Breast epithelium (tissue), 4 donors: ENCODE measurements at places on chromosomes 12 and 14. TPM values are rescaled to one million over a fixed set of nuclear protein-coding genes. Genes with fewer than 3 reads are reported as not detected.

DNA sequence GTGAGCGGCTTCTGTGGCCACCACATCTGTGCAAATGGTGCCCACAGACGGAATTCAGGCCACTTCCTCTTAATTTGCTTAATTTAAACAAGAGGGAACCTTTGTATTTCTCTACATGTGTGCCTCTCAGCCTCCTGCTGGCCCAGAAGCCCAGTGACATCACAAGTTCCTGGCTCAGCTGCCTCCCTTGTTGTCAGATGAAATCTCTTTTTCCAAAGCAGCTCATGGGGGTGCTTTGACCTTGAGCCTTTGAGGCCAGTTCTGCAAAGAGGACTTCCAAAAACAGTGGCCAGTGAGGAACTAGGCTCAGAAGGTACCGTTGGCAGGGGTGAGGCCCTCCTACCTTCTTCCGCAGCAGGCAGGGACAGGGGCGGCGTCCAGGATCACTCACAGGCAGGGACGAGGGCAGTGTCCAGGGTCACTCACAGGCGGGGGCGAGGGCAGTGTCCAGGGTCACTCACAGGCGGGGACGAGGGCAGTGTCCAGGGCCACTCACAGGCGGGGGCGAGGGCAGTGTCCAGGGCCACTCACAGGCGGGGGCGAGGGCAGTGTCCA lies 35.0 kb upstream of the GALNT9 start:
- no peak for DNase-seq
- peaks cover 47% of the 10 kb centered on the region for H3K27me3 ChIP-seq
- H3K4me3 ChIP-seq: no peak overlapping the region
- H3K4me1 ChIP-seq: no peaks in the 10 kb centered on the region
- no peaks in the 10 kb centered on the region for H3K36me3 ChIP-seq

GRCh38 chr14:36176524-36176923 lies at the start of gene PTCSC3:
Gene PTCSC3 (minus strand): TSS chr14:36176722.
- no peak for DNase-seq
- H3K36me3 ChIP-seq: no peaks in the 10 kb centered on the region
- no peak within 1 kb of the TSS for H3K27ac ChIP-seq
- no peak within 1 kb of the TSS for H3K4me3 ChIP-seq
- H3K27me3 ChIP-seq: no peaks in the 10 kb centered on the region
- H3K4me1 ChIP-seq: no peaks in the 10 kb centered on the region

GRCh38 chr12:123126294-123127181 lies 24.4 kb downstream of the PITPNM2 start:
- H3K27me3 ChIP-seq: no peaks in the 10 kb centered on the region
- no peak for DNase-seq
- no peak overlapping the region for H3K4me3 ChIP-seq
- peaks cover 2% of the 10 kb centered on the region for H3K4me1 ChIP-seq

DNA sequence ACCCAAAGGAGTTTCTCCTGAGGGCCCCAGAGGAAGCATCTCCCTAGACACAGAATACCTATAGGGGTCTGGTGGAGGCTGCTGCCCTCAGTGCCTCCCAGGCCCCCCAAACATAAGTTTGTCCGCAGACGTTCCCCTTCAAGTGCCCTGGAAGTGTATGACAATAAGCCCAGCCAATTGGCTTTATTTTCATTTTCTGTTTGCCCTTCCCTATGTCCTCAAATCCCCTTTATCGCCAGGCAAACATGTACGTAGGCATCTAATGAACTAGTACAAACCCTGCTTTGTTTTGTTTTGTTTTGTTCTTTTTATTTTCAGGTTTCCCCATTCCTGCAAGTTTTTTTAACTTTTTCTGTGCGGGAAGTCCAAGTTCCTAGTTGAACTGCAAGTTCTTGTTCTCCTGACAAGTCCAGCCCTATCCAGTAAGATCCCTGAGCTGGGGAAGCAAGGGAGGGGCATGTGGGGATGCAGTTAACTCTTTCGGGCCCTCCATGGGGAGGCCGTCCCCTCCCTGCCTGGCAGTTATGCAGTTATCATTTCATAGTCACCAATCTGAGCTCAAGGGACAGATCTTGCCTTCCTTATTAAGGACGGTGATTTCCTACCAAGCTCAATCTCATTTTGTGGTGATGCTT lies 141.9 kb downstream of the KCNA5 start:
- H3K4me3 ChIP-seq: peak overlapping the region; percentile 5
- no peaks in the 10 kb centered on the region for H3K36me3 ChIP-seq
- H3K27ac ChIP-seq: no peak overlapping the region

- no peaks in the 10 kb centered on the region for H3K4me1 ChIP-seq
- no peaks in the 10 kb centered on the region for H3K36me3 ChIP-seq
- no peak overlapping the region for H3K27ac ChIP-seq
- no peak for DNase-seq
- no peak overlapping the region for H3K4me3 ChIP-seq
- H3K27me3 ChIP-seq: no peaks in the 10 kb centered on the region
Observed at GRCh38 chr12:45458238-45458637, 242.3 kb downstream of the ANO6 start.

DNA sequence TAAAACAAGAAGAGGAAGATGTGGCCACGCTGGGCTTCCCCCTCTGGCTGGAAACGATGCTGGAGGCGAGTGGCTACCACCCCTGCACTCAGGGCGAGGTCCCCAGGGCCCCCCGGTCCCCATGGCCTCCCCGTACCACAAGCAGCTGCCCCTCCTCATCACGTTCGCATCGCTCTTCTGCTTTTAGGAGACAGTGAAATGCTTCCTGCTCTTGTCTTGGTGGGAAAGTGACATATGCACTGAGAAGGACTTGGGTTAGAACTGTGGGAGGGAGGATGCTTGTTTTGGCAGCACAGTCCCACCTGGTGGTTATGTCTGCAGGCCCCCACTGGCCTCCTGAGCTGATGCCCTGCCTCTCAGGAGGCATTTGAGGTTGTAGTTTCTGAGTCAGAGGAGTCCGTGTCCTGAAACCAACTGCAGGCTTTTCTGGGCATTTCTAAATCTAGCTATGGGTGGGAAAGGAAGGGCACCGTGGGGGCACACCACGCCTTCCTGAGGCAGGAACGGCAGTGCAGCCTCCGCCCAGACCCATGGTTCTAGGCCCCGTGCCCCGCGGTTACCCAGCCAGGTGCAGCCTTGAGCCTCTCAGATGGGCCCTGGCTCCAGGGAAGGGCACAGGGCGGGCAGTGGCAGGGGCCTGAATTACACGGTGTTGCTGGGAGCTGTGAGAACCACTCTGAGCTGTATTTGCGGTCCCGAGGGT lies 139.3 kb downstream of the ADGRD1 start:
- no peaks in the 10 kb centered on the region for H3K36me3 ChIP-seq
- H3K27ac ChIP-seq: no peak overlapping the region
- no peak overlapping the region for H3K4me3 ChIP-seq
- H3K27me3 ChIP-seq: peaks cover 3% of the 10 kb centered on the region
- no peaks in the 10 kb centered on the region for H3K4me1 ChIP-seq

- H3K4me3 ChIP-seq: no peak overlapping the region
- no peaks in the 10 kb centered on the region for H3K4me1 ChIP-seq
- peak overlapping the region; percentile 58 for H3K27ac ChIP-seq
- DNase-seq: peak; percentile 41
- H3K27me3 ChIP-seq: no peaks in the 10 kb centered on the region
Observed at GRCh38 chr12:115542656-115543055, 734.8 kb downstream of the MED13L start.

DNA sequence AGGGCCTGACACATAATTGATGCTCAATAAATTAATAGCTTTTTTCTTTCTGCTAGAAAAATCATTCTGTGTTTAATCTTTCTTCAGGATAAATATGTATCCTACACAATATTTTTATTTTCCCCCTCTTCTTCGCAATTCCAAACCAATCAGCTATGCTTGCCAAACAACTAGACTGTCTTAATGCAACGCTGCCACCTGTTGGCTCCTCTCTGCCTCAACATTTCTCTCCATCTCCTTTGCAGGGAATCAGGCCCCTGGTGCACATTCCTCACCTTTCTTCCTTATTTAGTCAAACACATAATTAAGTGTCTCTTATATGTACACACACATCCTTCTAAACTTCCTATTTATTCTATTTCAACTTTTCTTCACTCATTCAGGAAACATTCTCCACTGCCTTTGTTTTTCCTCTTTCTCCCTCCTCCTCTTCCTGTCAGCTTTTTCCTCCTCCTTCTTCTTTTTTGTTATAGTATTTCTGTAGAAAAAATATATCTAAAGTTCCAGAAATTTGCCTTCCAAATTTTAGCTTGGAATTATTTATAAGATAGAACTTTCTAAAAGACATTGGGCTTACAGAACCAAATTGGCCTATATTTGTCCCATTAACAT lies 406.0 kb downstream of the PRKD1 start:
- H3K4me3 ChIP-seq: no peak overlapping the region
- H3K4me1 ChIP-seq: no peaks in the 10 kb centered on the region
- DNase-seq: no peak
- no peaks in the 10 kb centered on the region for H3K36me3 ChIP-seq
- no peaks in the 10 kb centered on the region for H3K27me3 ChIP-seq
- H3K27ac ChIP-seq: no peak overlapping the region

DNA sequence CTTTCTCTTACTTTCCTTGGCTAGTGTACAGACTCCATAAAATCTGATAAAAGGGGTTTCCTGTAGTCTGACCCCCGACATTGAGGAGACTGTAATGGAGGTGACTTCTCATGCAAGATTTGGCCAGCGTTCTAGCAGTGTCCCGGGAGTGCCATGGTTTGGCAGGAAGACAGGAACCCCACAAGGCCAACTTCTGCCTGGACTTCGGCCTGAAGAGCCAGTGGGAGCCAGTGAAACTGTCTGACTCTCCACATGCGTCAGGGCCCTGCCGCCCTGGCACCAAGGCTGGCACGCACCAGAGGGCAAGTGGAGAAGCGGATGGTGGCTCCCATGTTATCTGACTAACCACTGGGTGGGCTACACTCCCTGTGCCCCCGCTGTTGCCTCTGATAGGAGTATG lies 70.5 kb downstream of the TMEM260 start:
- no peaks in the 10 kb centered on the region for H3K36me3 ChIP-seq
- H3K4me3 ChIP-seq: no peak overlapping the region
- no peak for DNase-seq
- H3K4me1 ChIP-seq: no peaks in the 10 kb centered on the region

DNA sequence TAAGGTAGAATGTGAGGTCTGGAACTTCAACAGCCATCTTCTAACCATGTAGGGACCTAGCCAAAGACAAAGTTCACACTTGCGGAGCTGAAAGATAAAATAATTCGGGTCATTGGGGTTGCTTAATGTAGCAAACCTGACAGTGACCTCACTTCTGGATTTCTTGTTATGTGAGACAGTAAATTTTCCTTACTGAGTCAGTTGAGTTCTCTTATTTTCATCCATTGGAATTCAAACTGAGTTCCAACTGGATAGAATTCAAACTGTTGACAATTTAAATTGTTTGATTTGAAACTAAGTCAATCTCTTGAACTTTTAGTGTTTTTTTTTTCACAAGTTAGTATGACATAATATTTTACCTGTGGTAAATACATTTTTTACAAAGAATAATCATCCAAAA lies 406.5 kb downstream of the ADAMTS20 start:
- peak overlapping the region; percentile 3 for H3K27ac ChIP-seq
- DNase-seq: no peak
- H3K4me3 ChIP-seq: no peak overlapping the region
- no peaks in the 10 kb centered on the region for H3K36me3 ChIP-seq
- H3K4me1 ChIP-seq: no peaks in the 10 kb centered on the region

DNA sequence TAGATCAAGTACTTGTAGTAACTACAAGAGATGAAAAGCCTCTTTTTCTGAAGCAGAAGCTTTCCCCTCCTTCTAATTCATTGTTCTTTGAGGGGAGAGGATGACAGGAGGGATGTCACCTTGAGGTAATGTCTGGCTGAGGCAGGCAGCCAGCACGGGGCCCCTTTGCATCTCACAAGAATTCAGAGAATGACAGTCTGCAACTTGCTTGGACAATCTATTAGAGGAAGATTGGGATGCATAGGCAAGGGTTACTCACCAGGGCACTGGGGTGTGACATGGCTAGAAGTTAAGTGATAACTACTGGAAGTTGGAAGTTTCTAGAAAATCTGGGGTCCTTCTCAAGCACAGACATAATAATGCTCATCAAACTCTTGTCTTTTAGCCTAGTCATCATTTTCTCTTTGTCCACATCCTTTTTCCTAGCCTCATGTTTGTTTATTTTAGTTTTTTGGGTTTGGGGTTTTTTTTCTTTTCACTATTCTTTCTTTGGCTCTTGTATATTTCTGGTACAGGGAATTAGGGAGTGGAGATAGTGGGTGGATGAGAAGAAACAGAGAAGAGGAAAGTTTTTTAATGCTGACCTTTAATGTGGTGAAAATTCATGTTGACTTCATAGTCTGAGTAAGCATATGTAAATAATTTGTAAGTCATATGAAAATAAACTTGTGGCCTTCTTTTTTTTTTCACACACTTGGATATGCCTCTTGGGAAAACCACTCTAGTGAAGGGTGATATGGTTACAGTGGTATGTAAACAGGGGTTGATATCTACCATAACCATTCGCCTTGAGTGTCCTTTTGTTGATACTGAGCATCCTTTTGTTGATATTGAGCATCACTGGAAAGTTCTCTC lies 55.1 kb downstream of the TTLL5 start:
- no peak overlapping the region for H3K4me3 ChIP-seq
- H3K4me1 ChIP-seq: peaks cover 5% of the 10 kb centered on the region
- no peak overlapping the region for H3K27ac ChIP-seq
- no peak for DNase-seq

DNA sequence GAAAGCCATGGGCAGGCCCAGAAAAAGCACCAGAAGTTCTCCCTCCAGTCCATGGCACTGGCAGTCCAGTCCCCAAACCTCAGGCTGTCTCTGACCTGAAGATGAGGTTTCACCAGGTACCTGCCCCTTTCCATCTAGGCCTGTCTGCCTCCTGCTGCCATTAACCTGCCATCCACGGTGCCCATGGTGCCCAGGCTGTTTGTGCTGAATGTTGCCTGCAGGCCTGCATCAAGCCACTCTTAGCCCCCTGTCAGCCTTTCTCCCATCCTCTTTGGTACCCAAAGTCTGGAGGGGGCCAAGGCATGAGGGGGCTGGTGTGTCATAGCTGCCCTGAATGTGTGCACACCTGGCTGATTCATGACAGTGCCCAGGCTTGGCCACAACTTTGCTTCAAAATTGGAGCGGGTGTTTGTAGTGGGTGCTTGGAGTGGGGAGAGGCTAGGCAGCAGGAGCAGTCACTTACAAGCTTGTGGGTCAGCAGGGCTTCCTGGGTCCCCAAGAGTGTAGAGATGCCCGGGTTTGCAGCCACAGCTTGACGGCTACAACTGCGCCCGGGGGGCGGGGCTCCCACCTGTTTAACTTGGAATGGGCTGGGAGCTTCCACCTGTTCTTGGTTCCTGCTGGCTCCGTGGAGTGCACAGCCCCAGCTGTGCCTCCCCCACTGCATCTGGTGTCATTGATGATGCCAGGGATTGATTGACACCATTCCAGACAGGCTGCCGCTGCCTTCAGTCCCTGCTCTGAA lies 88.5 kb downstream of the GPHN start:
- H3K27me3 ChIP-seq: no peaks in the 10 kb centered on the region
- H3K4me1 ChIP-seq: no peaks in the 10 kb centered on the region
- no peak overlapping the region for H3K4me3 ChIP-seq
- no peaks in the 10 kb centered on the region for H3K36me3 ChIP-seq

Gene IL26
- not detected for total RNA-seq

Gene GLS2
- 4.6 TPM for total RNA-seq

Gene SERPINA10
- total RNA-seq: not detected

Gene GPR162
- 2.6 TPM for total RNA-seq

Gene SDS
- 0.80 TPM for total RNA-seq

Gene SLC16A7
- total RNA-seq: 51.2 TPM

Gene PIWIL1
- total RNA-seq: not detected

Gene CRIP1
- total RNA-seq: 24.1 TPM
